ENCODE measurements at places on chromosomes 7 and 10. TPM values are rescaled to one million over a fixed set of nuclear protein-coding genes. Genes with fewer than 3 reads are reported as not detected.

AGMO gene
- 1.9 TPM for total RNA-seq

OR9A2 gene
- not detected for total RNA-seq

KIAA1217 gene
- total RNA-seq = 28.7 TPM

ZNF789 gene
- 6.9 TPM for total RNA-seq

SRPK2 gene
- total RNA-seq = 71.1 TPM

ST7 gene
- 20.7 TPM for total RNA-seq

TRIM50 gene
- not detected for total RNA-seq

BMPR1A gene
- 0.16 TPM for total RNA-seq

BLNK gene
- not detected for total RNA-seq

COX19 gene
- total RNA-seq = 10.1 TPM

HYAL4 gene
- total RNA-seq = 1.2 TPM

KLF14 gene
- total RNA-seq = not detected

NRCAM gene
- 7.0 TPM for total RNA-seq

SAMD9 gene
- 13.0 TPM for total RNA-seq

AGFG2 gene
- 33.2 TPM for total RNA-seq

PLCE1 gene
- 0.16 TPM for total RNA-seq

TAS2R5 gene
- 2.8 TPM for total RNA-seq

OGDHL gene
- 0.16 TPM for total RNA-seq

ABLIM1 gene
- 60.7 TPM for total RNA-seq

CYP2E1 gene
- total RNA-seq = 0.16 TPM
